HCT116 (cell line): ENCODE measurements at places on chromosomes 7 and 10. TPM values are rescaled to one million over a fixed set of nuclear protein-coding genes. Genes with fewer than 3 reads are reported as not detected.
A peak's percentile ranks its signal among the peaks of the same experiment; 100 is the strongest.

Gene UPK3B
- 2.3 TPM for total RNA-seq

DNA sequence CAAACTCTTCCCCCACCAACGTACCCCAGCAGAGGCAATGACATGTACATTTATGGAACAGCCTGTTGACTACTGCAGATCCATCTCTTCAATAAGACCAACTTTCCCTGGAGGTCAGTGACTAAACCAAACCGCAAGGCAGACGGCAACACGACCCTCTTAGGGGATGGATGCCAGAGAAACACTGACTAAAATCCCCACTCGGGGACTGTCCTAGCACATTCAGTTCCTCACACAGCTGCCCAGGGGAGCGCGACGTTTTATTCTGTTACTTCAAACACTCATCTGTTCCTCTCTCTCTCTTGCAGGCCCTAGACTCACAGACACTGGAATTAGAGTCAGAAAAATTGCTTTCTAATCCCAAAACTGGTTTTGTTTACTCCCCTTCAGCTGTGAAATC is 146.5 kb upstream of the PRSS1 start:
- no peak for DNase-seq

DNA sequence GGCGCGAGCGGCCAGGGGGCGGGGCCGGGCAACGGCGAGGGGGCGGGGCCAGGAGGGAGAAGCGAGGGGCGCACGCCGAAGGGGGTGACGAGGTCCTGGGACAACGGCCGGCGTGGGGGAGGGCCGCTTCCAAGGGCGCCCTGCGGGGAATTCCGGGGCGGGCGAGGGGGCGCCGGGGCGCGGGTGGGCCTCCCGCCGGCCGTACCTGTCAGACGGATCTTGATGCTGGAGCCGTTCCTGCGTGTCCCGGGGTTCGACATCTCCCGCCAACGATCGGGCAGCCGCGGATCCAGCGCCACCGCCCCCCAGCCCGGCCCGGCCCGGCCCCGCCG is 421 bp downstream of the SMURF1 start:
- DNase-seq, result no peak

Gene NPY4R2
- not detected for total RNA-seq

- DNase-seq, result peak; percentile 24
These were observed 494 bp downstream of the REPIN1 start for GRCh38 chr7:150368884-150369747.

GRCh38 chr10:53009961-53010907 is 237.7 kb upstream of the MBL2 start:
- no peak for DNase-seq

Gene HOXA9
- total RNA-seq, result 91.0 TPM

- DNase-seq, result no peak
These were observed 375 bp upstream of the GATAD1 start for GRCh38 chr7:92446869-92447344.

DNA sequence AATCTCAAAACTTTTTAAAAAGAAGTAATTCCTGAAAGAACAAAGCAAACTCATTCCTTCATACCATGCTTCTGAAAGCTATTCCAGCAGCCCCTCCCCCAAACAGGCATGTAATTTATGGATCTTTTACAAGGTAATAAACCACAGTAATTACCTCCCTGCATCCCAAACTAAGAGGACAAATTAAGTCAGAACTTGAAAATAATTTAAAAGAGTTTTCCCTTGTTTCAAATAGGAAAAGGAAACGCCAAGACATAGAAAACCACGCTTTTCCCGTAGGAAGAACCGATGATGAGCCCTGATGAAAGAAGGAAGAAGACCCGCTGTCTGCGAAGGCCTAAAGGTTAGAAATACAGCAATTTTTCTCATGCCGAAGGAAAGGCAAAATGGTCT is 8.9 kb downstream of the HOXA4 start:
- no peak for DNase-seq

GRCh38 chr7:151993977-151994676 is 31.3 kb upstream of the GALNT11 start:
- no peak for DNase-seq

Gene MMS19
- total RNA-seq, result 101 TPM

DNA sequence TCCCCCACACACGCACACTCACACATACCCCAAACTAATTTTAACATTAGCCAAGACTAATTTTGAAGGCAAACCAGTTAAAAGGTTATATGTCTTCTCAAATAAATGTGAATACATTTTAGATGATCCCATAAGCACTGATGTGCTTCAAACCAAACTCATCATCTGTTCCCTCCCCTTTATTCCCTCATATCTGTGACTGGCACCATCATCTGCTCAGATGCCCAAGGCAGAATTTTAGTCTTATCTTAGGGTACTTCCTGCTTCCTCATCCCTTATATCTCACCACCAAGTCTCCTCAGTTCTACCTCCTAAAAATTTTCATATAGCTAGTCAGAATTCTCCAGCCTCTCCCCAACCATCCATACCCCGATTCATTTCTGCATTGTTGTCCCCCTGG is 80.4 kb downstream of the UPF2 start:
- DNase-seq, result no peak
